ENCODE measurements at places on chromosomes 1 and 21.
A peak's percentile ranks its signal among the peaks of the same experiment; 100 is the strongest.

DNA sequence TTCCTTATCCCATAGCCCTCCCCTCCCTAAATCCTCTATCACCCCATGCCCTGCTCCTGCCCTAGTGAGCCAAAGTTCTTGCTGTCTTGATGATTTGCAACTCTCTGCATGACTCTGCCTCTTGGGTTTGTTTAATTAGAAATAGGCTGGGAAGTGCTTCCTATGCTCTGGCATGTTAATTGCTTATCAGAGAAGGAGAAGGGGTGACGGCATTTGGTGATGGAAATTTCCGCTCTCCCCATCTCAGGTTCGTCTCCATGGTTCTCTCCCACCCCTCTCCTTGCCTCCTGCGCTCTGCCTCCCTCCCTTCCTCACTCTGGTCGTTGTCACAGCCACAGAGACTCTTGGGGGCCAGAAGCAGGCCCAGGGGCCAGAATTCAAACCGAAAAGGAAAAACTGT lies 68.9 kb downstream of the LRRN2 start:
- DNase-seq: no peak

GRCh38 chr1:222454782-222455181 lies 93.1 kb downstream of the HHIPL2 start:
- DNase-seq: no peak

GRCh38 chr1:64478594-64479470 lies 8.9 kb downstream of the CACHD1 start:
- no peak for DNase-seq

- peak; percentile 16 for DNase-seq
These were observed 29.5 kb upstream of the ECE1 start for GRCh38 chr1:21319447-21320407.

DNA sequence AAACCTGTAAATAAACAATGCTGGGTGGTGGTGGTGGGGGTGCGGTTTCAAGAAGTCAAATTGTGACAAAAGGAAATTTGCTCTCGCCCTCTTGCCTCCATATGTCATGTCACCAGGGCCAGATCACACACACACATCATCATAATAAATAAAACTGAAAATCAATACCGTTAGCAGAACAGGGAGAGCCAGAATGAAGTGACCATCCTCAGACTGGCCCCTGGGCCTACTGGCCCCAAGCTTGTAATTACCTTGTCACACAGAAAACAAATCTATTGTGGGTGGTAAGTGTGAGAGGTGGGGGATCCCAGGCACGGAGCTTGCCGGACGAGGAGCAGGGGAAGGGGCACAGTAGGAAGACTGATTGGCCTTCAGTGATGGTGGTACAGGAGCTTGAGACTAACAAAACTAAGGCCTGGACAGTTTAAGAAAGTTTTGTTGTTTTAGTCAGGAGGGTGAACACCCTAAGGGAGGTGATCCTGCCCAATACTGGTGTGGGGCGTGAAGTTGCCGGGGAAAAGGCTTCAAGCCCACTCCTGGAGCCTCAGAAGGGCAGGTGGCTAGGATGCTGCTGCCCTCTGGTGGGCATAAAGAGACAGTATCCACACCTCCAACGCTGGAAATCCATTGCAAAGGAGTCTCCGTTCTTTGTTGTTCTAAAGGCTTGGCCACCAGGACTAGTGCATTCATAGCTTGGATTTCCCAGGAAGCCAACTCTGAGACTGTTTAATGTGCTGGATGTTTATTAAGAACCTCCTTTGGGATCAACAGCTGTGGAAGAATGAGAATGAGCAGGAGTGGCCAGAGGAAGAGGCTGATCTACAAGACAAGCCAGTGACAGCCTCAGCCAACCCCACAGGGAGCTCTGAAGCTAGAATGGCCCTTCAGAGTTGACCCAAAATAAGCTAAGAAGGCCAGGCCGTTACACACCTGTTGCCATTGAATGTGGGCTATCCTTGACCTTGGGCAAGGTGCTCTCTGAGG lies 8.1 kb upstream of the C1orf216 start:
- DNase-seq: peak; percentile 42

DNA sequence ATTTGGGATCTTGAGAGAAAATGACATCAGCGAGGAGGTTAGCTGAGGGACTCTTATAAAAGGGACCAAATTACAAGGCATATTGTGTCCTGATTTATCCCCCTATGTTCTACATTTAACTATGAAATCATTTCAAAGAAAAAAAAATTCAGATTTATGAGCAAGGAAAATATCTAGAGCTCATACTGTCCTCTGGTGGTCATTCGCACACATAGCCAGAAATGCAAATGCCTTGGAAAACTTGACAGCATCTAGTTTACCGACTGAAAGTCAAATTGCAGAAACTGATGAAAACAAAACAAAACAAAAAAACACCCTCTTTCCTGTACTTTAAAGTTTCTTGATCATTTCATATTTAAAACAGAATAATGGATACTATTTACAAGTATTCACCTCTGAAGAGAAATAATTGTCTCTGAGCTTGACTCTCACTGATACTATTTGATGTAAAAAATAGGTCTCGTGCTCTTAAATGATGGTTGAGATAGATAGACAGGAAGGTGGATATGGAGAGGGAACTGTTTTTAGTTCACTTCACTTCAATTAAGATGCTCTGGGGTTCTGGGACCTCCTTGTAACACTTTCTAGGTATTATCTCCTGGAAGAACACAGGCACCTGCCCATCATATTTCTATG lies 253.8 kb downstream of the PCP4 start:
- DNase-seq: peak; percentile 59

DNA sequence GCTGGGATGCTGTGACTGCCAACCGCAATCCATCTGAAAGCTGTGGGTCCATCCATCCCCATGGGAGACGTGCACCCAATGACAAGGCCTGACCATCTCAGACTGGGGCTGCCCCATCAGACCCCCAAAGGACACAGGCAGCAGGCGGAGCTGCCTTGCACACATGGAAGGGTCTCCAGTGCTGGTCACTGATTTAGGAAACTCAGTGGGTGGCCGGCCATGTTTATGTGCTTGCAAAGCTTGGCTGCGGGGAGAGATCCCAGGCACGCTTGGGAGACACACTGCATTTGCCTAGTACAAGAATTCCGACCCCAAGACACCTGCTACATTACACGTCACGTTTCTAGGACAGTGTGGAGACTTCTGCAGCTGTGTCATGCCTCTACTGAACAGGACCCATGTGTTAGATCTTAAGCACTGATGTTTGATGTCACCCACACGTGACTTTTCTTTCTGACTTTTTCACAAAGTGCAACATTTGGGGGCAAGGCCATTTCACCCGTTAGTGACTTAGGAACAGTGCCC lies 181.4 kb downstream of the CLIC6 start:
- no peak for DNase-seq

- DNase-seq: peak; percentile 66
These were observed 884 bp upstream of the LRRC8C start for GRCh38 chr1:89631816-89632656.

GRCh38 chr1:202968895-202969295 lies 1.8 kb upstream of the CYB5R1 start:
- DNase-seq: peak; percentile 60

- no peak for DNase-seq
These were observed 24.1 kb downstream of the IFFO2 start for GRCh38 chr1:18932387-18932786.

GRCh38 chr1:11930571-11931445 lies 3.7 kb upstream of the PLOD1 start:
- no peak for DNase-seq

DNA sequence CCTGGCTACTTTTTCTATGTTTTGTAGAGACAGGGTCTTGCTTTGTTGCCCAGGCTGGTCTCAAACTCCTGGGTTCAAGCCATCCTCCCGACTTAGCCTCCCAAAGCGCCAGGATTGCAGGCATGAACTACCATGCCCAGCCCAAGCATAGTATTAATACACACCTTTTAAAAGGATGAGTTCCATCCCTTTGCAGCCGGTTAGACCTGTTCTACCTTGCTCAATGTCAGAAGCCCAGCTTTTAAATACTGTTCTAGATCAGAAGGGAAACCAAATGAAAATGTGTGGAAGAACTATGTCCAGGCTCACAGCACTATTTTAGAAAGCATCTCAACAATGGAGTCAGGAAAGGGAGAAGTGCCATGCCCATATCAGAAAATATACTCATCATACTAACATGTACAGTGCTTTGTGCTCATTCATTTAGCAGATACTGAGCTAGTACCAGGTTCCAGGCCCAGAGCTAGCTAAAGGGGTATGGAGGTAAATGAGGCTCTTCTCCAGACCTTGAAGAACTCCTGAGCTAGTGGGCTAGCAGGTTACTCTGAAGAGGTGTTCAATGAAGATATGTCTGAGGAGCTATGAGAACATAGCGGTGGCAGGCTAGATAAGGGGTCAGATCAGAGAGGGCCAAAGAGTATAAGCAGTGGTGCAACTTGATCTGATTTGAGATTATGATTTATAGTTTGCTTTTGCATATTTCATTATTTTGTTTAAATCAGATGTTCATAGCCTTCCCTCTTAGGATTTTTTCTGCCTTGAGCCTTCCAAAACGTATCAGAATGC lies 78.2 kb downstream of the RNF220 start:
- no peak for DNase-seq

- no peak for DNase-seq
These were observed 36.4 kb downstream of the MAP3K7CL start for GRCh38 chr21:29166853-29167252.

GRCh38 chr1:59683197-59683596 lies 131.6 kb upstream of the HOOK1 start:
- DNase-seq: no peak

DNA sequence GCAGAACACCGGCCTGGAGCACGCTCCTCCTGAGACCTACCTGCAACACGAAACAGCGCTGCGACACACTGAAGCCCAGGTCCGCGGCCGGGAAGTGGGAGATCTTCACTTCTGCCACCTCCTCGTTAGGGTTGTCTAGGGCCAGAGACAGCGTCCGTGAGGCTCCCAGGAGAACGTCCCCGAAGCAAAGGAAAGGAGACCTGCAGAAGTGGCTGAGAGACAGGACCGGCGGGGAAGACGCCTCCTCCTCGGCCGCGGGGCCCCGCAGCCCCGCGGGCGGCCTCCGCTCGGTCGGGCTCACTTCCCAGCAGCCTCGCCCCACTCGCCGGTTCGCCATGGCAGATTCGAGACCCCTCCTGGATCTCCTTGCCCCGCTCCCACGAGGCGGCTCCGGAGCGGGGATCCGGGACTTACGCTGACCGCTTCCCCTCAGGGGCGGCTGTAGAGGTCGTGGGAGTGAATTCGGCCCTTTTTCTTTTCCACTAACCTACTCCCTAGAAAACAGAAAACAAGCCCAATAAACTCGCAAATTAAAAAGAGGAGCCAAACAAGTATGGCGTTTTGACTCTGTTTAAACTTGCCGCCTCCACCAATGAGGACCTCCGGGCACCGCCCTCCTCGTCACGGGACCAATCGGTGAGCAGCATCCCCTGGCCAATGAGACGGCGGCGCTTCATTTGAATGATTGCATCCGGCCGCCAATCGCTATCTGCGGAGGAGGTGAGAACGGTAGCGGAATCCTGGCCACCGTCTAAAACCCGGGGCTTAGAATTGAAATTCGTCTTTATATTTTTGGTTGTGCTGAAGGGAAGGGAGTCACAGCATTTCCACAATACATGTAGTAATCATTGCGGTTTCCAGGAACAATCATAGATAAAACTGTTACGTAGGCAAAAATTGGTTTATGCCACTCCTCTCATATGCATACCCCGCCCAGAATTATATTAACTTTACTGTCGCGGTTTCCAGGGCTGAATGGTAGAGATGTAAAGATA lies at the start of gene ASPM:
ASPM (minus strand) TSS at position 569 of the 995 bp plus-strand sequence; CDS start at position 337, 232 bp downstream.
- peak; percentile 96 for DNase-seq

GRCh38 chr1:109687641-109688499 lies at the start of gene GSTM1:
TSS of gene GSTM1 (plus strand) at chr1:109687817. CDS start at chr1:109687874, 57 bp downstream.
- no peak for DNase-seq

DNA sequence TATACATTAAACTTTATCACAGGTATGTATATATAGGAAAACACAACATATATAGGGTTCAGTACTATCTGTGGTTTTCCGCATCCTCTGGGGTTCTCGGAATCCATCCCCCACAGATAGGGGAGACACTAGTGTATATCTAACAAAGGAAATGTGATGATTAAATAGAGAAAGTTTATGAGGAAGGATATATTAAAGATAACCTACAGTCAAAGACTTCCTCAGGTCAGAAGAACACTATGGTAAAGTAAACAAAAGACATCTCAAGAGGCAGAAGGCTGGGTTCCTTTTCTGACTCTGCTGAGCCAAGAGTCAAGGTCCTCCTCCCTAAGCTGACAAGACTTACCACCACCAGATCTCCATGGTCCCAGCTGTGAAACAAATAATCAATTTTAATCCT lies 12.1 kb downstream of the USP24 start:
- no peak for DNase-seq

- DNase-seq: no peak
These were observed 4.5 kb upstream of the SRSF10 start for GRCh38 chr1:23984417-23985186.

- no peak for DNase-seq
These were observed 543.5 kb downstream of the PTPRC start for GRCh38 chr1:199182186-199182843.

DNA sequence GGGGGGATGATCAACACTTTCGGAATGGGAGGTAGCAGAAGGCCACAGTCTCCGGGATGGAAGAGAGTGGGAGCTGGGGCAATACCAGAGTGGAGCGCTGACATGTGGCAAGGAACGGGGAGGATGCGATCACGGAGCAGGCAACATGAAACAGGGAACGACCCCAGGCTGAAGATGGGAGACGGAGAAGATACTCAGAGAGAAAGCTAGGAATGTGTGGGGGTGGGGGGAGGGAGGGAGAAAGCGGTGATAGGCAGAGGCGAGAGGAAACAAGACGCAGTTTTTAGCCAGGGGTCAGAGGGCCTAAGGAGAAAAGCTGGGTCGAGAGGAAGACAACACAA lies 577 bp downstream of the RAB3GAP2 start:
- no peak for DNase-seq

GRCh38 chr1:210445485-210445884 lies 116.8 kb downstream of the HHAT start:
- no peak for DNase-seq

DNA sequence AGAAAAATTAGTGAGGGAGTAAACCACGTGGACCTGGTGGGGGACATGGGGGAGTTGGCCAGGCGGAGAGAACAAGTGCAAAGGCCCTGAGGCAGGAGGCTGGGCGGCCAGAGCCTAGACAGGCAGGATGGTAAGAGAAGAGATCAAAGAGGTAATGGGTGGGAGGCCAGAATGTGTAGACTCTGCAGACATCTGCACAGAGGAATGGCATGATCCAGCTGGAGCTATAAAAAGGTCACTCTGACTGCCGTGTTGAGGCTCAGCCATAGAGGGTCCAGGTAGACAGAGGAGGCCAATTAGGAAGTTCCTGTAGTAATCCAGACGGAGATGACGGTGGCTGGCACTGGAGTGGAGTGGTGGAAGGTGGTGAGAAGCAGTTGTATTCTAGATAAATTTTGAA lies 3.6 kb downstream of the H6PD start:
- no peak for DNase-seq

- peak; percentile 91 for DNase-seq
These were observed 1.3 kb downstream of the PIGV start for GRCh38 chr1:26788836-26789611.

- no peak for DNase-seq
These were observed 15.2 kb downstream of the RIPK4 start for GRCh38 chr21:41751611-41752011.

GRCh38 chr1:20578062-20578461 lies 10.8 kb upstream of the CDA start:
- no peak for DNase-seq

- no peak for DNase-seq
These were observed 6.1 kb downstream of the AK2 start for GRCh38 chr1:33030575-33030974.

GRCh38 chr1:167056529-167057231 lies 33.5 kb downstream of the GPA33 start:
- DNase-seq: no peak

- no peak for DNase-seq
These were observed 1008.6 kb upstream of the ADAMTS5 start for GRCh38 chr21:27975514-27975913.

GRCh38 chr1:193919827-193920226 lies 733.4 kb upstream of the B3GALT2 start:
- DNase-seq: no peak
